ENCODE measurements at places on chromosomes 1 and 21.

DNA sequence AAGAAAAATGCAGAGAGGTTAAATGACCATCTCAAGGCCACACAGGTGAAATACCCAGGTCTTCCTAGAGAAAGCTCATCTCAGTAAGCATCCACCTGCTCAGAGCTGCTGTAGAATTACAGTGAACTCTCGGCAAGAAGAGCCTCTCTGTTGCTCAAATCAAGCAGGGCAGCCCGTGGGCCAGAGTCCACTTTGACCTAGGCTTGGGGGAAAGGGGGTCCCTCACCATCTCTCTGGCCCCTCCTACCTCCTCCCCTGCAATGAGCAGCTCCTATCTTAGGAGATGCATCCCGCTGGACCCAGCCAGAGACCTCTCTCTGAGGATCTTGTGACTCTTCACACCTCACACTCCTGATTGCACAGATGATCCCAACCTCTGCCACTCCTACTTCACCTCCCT lies 364.7 kb downstream of the PTPRU start:
- no peak for DNase-seq

DNA sequence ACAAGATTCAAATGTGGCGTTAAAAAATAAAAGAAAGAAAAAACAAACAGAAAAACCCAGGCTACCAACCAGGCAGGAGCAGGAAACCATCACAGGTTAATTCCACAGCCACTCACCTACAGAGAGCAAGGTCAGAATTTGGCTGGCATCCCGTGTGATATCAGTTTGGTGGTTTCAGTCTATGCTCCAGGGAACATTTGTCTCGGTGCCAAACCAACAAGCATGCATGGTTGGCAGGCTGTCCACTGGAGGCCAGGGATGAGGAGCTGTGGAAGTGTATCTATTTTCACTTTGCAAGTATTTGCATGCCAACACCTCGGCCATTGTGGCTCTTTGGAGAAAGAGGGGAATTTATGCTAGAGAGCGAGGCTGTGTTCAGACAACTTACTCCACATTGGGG lies 53.1 kb upstream of the PROX1 start:
- no peak for DNase-seq

GRCh38 chr1:52210044-52210443 lies 68.2 kb downstream of the ZFYVE9 start:
- no peak for DNase-seq

DNA sequence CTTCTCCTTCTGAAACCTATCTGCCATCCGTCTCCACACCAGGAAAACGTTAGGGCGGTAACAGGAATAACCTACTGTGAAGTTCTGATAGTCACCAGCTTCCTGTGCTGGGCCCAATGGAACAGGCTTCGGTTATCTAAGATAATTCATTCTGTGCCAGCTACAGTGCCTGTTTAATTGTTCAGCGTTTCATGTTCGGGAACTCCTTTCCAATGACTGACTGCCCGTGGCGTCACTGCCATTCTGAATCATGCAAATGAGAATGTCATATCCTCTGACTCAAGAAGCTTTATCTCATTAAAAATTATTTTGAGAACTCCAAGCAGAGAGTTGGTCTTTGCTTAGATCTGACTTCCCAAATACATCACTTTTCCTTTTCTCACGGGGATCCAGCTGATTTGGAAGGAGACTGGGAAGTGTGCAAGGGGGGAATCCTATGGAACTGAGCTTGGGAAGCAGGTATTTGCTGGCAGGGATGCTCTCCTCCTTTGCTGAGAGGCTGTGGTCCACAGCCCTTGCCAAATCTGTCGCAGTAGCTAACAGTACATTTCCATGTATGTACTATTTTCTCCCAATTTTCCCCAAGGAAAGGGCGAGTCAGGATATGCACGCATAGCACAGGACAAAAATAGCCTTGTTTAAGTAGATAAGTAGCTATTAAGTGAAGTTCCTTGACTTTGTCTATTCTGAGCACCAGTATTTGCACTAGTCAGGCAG lies 358.7 kb downstream of the LTN1 start:
- DNase-seq = no peak

DNA sequence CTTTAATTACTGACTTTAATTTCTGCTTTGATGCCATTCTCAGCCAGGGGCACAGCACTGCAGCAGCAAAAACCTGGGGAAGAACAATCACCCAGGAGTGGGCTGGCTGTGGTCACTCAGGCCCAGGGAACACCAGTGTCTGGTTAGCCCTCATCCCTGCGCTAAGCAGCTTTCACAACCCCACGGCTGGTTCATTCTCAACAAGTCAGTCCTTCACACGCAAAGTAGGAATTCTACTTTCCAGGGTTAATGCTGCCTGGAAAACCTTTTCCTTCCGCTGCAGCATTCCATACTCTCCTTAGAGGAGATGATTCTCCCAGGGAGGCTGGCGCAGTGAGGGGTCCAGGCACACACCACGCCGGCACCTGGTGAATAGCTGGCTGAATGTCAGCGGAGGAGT lies 24.3 kb upstream of the KCNE1 start:
- no peak for DNase-seq

- no peak for DNase-seq
Measured at GRCh38 chr1:172288581-172288980, 131.9 kb upstream of the C1orf105 start.

DNA sequence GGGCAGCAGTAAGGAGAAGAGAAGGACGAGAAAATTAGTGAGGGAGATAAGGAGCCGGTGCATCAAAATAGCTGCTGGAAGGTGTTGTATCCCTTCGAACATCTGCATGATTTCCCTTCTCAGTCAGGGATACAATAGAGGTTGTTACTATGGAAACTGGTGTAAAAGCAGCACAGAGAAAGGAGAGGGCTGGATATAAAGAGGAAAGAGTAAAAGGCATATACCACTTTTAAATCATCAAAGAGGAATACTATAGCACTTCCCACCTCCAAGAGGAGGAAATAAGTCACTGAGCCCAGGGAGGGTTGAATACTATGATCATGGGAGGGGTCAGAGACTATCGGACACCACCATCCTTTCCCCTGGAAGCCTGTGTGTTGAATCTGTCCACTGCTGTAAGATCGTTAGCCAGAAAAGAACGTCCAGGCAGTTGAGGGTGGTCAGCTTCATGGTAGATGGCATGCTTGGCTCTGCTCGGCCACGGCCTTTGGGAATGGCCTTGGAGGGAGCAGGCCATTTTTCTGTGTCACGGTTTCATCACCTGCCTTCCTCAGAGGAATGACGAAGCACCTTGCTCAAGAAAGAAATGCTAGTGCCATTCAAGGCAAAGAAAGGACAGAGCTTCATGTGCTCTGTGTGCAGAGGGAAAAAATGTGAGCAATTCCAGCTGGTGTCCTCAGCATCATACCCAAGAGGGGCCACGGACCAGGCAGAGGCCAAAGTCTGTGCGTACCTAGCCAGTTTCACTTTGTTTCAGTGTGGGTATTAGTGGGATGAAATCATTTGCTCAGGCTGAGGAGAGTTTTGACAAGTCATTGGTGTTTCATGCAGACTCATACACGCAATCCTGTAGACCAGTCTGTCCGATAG lies 64.2 kb downstream of the IRF2BP2 start:
- DNase-seq = peak; percentile 60

- DNase-seq = no peak
Measured at GRCh38 chr1:30511991-30512913, 211.1 kb downstream of the MATN1 start.

- DNase-seq = peak; percentile 86
Measured at GRCh38 chr1:156281693-156282478, 739 bp downstream of the SMG5 start.

DNA sequence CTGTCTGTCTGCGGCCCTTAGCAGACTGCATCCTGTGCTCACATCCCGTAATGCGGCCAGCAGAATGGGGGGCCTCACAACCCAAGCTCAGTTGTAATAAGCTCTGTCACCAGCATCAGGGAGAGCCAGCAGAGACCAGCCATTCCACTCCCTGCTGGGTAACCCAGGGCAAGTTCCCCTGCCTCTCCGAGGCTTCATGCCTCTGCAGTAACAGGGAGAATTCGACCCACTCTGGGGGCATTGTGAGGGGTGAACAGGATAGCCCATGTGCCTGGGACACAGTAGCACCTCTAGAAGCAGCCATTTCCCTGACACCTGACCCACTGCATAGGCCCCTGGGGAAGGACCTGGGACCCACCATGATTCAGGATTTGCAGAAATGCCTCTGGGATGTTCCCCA lies 461.2 kb downstream of the MATN1 start:
- DNase-seq = no peak

- DNase-seq = peak; percentile 65
Measured at GRCh38 chr21:46297338-46298271, 11.5 kb downstream of the YBEY start.

GRCh38 chr1:109805486-109806165 lies 41.9 kb upstream of the EPS8L3 start:
- DNase-seq = no peak

DNA sequence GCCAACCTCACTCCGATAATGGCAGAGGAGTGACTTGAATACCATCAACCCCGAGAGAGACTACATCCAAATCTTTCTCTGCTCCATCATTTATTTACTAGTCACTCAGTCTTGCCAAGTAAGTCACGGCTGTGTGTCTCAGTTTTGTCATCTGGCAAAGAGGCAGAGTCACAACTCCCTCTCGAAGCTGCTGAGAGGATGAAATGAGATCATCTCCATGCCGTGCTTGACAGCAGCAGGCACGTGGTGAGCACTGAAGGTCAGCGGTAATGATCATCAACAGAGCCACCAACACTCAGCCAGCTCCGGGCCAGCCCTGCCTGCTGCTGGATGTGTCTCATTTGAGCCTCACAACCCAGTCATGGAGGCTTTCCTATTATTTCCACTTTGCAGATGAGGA lies 19.9 kb downstream of the ALDH4A1 start:
- no peak for DNase-seq

GRCh38 chr1:145949219-145949618 lies 8.6 kb downstream of the LIX1L start:
- no peak for DNase-seq

DNA sequence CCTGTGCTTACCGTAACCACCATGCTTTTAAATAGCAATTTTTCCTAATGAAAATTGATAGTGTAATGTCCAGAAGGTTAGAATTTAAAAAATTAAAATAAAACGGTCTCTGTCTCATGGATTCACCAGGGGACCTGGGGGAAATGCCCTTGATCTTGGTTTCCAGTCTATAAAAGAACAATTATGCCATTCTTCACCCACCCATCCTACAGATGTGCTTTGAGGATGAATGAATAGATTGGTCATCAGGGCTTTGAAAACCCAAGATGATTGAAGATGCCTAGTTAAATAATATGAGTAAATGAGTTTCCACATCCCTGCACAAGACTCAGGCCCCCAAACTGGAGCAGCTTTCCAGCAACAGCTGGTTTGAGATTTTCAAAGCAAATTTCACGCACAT lies 38.7 kb downstream of the CNN3 start:
- no peak for DNase-seq

DNA sequence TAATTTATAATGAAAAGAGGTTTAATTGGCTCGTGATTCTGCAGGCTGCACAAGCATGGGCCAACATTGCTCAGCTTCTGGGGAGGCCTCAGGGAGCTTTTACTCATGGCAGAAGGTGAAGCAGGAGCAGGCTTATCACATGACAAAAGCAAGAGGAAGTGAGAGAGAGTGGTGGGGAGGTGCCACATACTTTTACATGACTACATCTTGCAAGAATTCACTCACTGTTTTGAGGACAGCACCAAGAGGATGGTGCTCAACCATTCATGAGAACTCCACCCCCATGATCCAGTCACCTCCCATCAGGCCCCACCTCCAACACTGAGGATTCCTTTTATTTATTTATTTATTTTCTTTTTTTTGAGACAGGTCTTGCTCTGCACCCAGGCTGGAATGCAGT lies 5.5 kb upstream of the PLEKHM2 start:
- no peak for DNase-seq

DNA sequence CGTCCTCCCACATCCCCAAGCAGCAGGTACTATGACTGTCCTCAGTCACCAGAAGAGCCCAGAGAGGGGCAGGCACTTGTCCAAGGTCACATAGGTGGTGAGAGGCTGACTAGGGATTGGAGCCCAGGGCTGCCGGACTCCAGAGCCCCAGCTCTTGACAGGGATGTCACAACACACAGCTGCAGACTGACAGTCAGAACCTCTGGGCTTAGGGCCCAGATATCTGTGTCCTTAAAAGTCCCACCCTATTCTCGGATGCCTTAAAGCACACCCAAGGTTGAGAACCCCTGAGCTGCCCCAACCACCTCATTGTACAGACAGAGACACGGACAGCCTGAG lies 622.9 kb downstream of the MATN1 start:
- DNase-seq = no peak

DNA sequence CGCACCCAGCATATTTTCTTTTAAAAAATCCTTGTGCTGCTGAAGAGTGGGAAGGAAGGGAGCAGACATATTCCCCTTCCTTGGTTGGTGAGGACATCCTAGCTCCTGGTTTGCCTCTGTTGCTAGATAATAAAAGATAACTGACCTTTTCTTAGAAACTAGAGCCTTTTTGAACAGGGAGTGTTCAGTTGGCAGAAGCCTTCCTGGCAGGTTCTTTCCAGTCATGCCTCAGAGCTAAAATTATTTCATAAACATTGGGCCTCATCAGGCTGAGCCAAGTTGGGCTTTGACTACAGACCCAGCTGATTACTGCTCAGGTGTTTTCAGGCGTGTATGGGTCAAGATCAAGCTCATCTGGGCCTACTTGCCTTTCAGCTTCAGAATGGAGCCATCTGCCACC lies 22.7 kb upstream of the SH3BGRL3 start:
- no peak for DNase-seq

- no peak for DNase-seq
Measured at GRCh38 chr21:42777064-42777756, 102.1 kb downstream of the WDR4 start.

- DNase-seq = no peak
Measured at GRCh38 chr1:186775036-186775435, 53.7 kb upstream of the PLA2G4A start.

DNA sequence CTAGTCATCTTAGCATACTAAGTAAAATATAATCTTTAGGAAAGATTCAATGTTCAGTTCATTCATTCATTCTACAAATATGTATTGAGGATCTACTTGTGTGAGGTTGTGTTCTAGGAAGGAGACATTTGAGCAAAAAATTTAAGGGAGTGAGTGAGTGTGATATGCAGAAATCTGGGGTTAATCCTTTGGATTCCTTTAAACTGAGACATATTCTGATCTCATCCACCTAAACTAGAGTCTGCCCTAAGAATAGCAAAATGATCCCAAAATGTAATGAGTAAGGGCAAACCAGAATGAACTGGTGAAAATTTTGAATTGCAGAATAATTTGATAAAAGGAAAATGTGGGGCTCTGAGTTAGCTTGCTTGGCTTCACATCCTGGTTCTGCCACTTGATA lies 8.6 kb downstream of the UBE2U start:
- DNase-seq = no peak

DNA sequence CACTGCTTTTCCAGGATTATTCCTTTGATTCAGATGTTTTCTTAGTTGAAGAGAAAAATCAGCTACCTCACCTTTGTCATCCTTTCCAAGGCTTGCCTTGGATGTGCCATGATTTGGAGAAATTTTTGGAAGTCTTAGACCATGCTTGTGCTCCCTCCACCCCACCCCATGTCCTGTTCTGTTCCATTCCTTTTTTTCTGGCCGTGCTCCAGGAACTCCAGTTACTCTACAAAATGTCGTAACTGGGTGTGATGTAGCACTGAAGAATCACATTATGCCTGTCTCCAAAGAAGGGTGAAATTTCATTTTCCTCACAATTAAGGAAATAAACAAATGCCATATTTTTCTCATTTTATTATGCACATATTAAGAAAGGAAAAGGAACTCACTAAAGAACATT lies 217.8 kb upstream of the ZRANB2 start:
- no peak for DNase-seq

GRCh38 chr1:21894034-21894881 lies 42.9 kb downstream of the HSPG2 start:
- no peak for DNase-seq

Measured in small intestine (tissue), 16 donors.